Stimulated activated CD4-positive, alpha-beta T cell treated with anti-CD3 and anti-CD28 coated beads, Interleukin-1b, Interleukin-23, amount 100 ng/mL, for 1 hour (primary cell): ENCODE measurements at places on chromosomes 11 and 22.

- DNase-seq: no peak
Observed at GRCh38 chr11:63491240-63491587, 247 bp upstream of the PLAAT5 start.

DNA sequence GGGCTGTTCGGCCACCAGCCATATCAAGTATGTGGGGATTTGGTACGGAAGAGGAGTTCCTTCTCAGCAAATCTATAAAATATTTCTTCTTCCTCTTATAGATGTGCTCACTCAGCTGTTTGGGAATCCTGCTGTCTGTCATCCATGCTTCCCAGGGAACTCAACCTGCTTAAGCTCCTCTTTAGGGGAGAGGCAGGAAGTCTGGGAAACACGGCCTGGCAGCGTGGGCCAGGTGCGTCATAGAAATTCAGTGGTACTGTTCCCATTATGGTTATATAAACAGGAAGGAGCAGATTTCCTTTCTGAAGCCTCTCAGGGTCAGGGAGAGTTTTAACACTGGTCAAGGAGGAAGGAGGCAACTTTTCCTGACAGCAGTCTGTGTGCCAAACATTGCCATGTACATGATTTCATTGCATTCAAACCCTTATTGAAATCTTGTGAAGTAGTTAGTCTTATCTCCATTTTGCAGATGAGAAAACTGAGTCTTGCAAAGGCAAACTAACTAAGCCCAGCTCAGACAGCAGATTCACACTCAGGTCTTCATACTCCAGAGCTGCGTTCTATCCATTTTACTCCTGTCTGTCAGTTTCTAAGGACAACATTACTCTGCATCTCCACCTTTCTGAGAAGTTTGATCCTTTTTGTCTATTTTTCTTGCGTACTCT, 35.4 kb upstream of the AMOTL1 start:
- no peak for DNase-seq

DNA sequence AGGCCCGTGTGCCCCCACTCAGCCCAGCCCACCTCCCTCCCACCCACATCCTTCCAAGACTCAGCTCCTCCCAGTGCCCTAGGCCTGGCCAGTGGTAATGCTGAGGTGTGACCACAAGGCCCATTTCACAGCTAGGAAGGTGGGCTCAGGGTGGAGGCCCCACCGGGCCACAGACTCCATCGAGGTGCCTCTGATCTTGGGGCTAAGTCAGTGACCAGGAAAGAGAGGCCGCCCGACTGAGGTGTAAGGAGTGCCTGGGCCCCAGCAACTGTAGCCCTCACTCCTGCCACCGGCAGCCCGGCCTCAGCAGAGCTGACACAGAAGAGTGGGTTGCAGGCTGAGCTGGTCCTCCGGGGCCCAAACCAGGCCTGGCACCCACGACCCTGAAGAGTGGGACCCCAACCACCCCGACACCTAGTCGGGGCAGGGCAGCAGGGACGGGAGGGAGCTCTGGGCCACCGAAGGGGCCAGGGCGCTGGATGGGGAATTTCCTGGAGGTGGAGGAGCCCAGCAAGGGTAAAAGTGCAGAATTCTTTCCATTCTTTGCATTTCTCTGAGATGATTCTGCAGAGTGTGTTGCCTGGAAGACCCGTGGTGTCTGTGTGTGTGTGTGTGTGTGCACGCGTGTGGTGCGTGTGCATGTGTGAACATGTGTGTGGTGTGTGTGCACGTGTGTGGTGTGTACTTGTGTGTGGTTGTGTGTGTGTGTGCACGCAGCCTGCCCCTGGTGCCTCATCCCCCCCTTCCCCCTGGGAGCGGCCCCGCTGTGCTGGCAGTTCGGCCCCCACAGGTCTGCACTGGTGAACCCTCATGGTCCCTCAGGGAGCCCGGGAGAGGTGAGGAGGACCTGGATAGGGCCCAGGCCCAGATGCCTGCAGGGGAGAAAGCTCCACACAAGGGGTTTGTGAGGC, 8.3 kb upstream of the PIM3 start:
- no peak for DNase-seq

GRCh38 chr22:36322602-36322915, 65.2 kb downstream of the MYH9 start:
- no peak for DNase-seq

- no peak for DNase-seq
Observed at GRCh38 chr11:132650969-132651720, 881.2 kb downstream of the OPCML start.

DNA sequence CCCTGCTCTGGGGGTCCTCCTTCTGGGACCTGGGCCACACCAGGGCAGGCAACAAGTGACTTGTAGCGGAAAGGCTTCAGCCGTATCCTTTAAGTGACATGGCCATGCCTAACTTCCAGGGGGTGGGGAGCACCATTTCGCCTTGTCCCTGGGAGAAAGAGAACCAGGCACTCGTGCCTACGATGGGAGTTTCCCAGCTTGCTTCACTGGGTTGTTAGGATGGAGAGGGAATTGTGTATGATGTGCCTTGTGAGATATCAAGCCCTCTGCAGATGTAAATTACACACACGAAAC, 151.4 kb downstream of the CACNA1I start:
- no peak for DNase-seq

- no peak for DNase-seq
Observed at GRCh38 chr11:130819625-130820024, 96.7 kb downstream of the SNX19 start.

DNA sequence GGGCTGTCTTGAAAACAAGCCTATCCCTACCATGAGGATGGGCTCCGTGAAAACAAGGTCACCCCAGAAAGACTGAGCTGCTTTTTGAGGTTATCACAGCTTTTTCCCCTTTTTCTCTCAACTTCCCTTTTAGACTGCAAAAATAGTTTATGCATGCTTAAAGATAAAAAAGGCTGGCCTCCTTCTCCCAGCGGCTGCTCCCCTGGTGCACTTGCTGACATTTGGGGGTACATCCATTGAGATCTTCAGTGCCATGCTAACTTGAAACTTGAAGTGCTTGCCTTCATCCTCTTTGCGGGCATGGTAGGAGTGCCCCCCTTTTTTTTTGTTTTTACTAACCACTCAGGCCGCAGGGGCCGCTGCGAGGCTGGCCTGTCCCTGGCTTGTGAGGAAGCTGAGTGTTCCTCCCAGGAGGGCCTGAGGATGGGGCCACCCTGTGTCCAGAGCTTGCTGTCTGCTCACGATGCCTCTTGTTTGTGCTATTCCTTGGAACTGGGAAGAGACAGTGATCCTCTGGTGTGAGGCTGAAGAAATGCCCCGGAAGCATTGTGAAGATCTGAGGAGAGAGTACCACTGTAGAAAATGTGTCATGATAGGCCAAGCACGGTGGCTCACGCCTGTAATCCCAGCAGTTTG, 2.2 kb downstream of the TANGO2 start:
- DNase-seq: no peak

GRCh38 chr11:76265771-76266241, 59.5 kb upstream of the WNT11 start:
- DNase-seq: no peak

DNA sequence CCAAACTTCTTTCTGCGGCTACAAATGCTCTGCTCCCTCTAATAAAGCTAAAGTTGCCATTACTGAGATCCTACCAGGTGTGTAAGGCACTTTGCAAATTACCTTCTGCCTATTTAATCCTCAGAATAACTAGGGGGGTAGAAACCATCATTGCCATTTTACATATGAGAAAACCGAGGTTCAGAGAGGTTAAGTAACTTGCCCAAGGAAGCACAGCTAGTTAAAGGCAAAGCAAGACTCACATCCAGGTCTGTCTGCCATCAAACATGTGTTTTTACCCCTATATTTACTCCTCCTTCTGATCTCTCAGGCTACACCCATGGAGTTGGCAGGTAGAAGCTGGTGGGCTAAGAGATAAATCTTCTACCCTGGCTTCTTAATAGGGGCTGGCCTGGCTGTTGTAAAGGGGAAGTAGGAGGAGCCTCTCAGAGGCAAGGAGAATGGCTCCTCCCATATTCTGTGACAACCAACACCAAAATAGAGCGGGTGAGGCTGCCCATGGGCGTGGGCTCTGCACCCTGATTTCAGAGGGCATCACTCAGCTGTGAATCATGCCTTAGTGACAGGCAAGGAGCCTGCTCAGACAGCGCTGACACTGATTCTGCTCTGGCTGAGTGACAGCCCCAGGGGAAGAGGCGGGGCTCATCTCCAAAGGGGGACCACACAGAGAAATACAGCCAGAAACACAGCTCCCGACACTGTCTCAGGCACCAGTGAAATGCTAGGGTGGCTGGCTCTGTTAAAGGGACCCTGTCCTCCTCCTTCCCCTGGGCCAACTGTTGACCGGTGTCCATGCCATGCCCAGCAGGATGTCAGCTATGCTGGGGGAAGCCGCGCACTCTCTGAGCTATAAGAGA, 106.8 kb downstream of the ABTB2 start:
- peak; percentile 39 for DNase-seq

- DNase-seq: no peak
Observed at GRCh38 chr11:933936-934335, 8.3 kb downstream of the AP2A2 start.

- no peak for DNase-seq
Observed at GRCh38 chr11:118295815-118296454, 8.6 kb upstream of the CD3E start.

GRCh38 chr11:123318623-123319022, 111.4 kb upstream of the GRAMD1B start:
- no peak for DNase-seq

GRCh38 chr11:29124470-29124869, 892.4 kb downstream of the KCNA4 start:
- DNase-seq: no peak

DNA sequence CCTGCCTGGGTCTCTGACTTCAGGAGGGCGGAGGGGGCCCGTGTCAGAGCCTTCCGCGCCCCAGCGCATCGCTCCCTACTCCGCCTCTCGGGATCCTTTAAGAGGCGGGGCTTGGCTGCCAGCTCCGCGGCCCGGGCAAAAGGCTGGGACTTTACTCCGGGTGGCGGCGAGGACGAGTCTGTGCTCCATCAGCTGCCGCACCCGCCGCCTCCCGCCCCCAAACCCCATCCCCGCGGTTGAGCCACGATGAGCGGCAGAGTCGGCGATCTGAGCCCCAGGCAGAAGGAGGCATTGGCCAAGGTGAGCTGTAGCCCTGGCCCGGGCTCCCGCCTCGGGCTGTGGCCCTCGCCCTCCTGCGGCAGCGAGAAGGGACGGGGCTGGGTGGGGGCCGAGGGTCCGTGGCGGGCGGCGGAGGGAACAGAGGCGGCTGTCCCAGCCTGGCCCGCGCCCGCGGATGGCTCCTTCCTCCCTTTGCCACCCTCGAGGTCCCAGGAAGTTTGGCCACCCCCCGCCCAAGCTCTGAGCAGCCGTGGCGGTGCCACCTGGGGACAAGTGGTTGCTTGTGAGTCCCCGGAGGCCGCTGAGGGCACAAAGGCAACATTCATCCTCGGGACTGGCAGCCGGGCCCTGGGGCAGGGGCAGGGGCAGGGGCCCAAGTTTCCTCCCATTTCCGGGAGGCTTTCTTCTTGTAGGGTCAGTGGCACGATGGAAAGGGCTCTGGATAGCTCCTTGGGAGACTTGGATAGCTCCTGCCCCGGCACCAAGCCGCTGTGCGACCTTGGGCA, at the start of gene SEC14L2:
Gene SEC14L2, plus strand, starts transcription at position 148 of the 785 bp plus-strand sequence. Its CDS starts 99 bp downstream, at position 247.
- peak; percentile 37 for DNase-seq

DNA sequence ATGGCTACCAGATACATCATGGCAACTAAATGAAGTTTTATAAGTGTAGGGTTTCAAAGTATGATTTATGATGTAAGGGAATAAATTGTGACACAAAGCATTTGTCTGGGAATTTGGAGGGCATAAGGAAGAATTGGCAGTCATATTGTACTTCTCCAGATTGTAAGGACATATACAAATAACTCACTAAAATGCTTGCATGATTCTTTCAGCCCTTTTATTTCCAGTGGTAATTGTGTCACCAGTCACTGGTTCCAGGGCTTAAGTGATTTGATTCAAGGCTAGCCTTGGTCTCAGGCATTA, 299.4 kb upstream of the ANO5 start:
- no peak for DNase-seq

DNA sequence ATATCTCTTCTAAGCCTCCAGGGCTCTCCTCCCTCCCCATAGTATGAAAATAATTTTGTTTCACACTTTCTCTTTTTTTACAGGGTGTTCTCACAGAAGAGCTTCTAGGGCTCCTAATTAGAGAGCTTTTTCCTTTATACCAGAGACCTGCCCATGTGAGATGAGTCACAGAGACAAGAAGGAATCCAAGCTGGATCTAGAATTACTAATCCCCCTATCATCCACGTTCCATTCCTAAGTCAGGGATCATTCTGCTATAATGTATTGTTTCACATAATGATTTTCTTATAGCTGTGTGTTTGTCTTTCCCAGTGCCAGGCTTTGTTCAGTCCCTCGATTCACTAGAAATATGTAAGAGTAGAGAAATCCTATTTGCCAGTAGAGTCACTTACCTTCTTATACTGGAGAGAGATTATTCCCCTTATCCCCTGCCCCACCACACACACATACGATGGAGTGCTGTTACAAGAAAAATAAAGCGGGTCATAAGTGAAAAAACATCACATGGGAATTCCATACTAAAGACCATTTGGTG, 778.3 kb upstream of the LRRC4C start:
- DNase-seq: no peak

GRCh38 chr11:15236559-15236958, 121.8 kb downstream of the INSC start:
- no peak for DNase-seq

DNA sequence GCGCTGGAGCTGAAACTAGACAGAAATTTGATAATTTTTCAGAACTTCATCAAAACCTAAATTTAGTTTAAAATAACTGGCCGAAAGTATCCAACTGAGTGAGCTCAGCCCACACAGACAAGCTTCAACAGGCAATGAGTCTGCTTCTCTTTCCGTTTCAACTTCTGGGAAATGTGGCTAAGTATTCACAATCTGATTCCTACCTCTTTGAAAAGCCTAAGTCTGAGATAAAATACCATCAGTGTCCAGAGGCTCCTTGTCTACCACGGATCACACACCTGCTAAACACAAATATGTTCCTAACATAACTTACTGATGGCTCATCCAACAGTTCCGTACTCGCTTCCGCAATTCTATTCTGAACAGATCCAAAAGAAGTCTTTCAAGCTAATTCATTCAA, 8.5 kb downstream of the SIK3 start:
- DNase-seq: no peak

DNA sequence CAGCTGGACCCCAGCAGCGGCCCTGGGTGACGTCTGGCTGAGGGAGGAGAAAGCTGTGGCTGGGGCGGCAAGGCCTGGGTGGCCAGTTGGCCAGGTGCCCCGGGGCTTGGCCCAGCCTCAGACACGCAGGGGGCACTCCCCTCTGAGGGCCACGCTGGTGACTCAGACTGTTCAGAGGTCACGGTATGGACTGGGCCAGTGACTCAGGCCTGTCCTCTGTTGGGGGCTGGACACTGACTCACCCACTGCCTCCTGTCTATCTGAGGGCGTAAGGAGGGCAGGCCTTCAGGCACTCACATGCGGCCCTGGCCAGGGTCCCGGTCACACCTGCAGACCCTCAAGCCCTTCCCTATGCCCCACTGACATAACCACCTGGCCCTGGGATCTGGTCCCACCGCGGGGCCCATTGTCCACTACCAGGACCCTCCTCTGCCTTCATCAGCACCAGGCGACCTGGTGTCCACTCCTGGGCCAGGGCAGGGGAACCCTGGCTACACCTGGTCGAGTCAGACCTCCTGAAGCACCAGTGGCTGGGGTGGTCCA, 3.7 kb upstream of the MUC5AC start:
- DNase-seq: no peak

GRCh38 chr11:105574974-105575373, 34.9 kb upstream of the GRIA4 start:
- DNase-seq: no peak
